Occipital lobe (tissue), 3 donors: ENCODE measurements at places on chromosomes 11 and 22. TPM values are rescaled to one million over a fixed set of nuclear protein-coding genes. Genes with fewer than 3 reads are reported as not detected.
A peak's percentile ranks its signal among the peaks of the same experiment; 100 is the strongest.

GRCh38 chr22:19868773-19869471 lies 14.2 kb upstream of the GNB1L start:
- DNase-seq: no peak

- no peak for DNase-seq
These were observed 950 bp downstream of the FERMT3 start for GRCh38 chr11:64207256-64208085.

DNA sequence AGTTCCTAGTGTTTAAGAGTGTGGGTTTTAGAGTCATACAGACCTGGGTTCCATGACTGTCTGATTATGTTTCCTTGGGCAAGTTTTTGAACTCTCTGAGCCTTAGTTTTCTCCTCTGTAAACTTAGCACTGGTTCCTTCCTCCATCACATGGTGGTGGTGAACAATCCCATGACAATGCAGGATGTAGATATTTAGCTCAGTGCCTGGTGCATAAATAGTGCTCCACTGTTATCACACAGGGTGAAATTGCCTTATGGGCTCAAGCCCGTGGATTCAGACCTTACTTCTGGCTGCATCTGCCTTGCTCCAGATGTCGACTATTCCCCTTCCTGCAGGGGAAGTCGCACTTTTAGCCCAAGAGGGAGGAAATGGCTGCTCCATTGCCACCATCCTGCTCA lies 62.7 kb downstream of the LDLRAD3 start:
- no peak for DNase-seq

DNA sequence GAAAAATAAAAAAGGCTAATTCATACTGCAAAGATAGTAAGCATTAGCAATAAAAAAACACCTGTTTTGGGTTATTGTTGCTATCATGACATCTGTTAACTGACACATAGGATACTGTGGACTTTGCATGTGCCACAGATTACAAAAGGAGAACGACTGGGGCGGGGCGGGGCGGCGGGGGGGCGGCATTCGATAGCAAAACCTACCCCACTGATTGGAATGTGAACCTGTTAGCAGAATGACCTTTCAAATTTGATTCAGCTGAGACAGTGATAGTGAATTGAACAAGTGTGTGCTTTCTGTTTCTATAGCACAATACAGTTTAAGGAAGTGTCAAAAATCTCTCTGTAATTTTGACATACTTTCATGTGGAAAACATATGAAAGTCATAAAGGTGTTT lies 14.9 kb downstream of the MMP20 start:
- no peak for DNase-seq

DNA sequence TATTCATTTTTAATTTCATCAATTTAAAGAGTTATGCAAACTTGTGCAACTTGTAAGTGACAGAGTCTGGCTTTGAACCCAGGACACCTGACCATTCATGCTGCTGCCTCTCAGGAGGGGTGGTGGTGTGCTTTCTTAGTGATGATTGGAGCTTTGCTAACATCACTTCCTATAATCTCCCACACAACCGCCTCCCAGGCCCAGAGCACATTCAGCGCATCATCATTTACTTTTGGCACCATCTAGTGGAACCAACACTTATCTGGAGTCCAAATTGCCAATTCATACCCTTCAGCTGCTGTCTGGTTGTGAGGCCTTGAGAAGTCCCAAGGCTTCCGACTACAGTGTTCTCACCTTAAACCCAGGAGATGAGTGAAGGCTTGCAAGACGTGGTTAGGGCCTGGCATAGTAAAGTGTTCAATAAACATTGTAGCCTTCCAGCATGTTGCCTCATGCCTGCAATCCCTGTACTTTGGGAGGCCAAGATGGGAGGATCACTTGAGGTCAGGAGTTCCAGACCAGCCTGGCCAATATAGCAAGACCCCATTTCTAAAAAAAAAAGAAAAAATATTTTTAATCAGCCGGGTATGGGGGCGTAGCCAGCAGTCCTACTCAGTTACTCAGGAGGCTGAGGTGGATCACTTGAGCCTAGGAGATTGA lies 1.1 kb upstream of the TTLL1 start:
- DNase-seq: peak; percentile 25

DNA sequence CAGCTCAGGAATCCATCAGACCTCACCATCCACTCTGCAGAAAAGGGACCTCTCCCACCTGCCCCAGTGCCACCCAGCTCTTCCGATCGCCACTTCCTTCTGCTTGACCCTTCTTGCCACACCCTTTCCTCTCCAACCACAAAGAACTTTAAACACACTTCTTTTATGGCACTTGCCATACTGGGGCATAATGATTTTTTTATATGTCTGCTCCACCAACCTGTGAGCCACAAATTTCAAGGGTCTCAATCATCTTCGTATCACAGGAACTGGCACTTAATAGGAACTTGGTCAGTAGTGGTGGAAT lies 11.7 kb upstream of the MYH9 start:
- no peak for DNase-seq

GRCh38 chr11:45942381-45942780 lies 19.9 kb downstream of the LARGE2 start:
- no peak for DNase-seq

Gene SLC35F2
- total RNA-seq: 22.6 TPM

Gene FJX1
- 78.8 TPM for total RNA-seq

Gene SPDYC
- total RNA-seq: not detected

Gene MS4A4E
- total RNA-seq: not detected
